Renal cortical epithelial cell (primary cell): ENCODE measurements at places on chromosomes 2 and 18. TPM values are rescaled to one million over a fixed set of nuclear protein-coding genes. Genes with fewer than 3 reads are reported as not detected.

FAM110C gene
- total RNA-seq: 24.7 and 31.4 TPM in 2 replicates

PROKR1 gene
- not detected in 2 replicates for total RNA-seq

ZSWIM2 gene
- not detected in 2 replicates for total RNA-seq

DYNAP gene
- not detected in 2 replicates for total RNA-seq

GPR35 gene
- total RNA-seq: 1.6 TPM in 1 of 2 replicates, not detected in the other

POTEI gene
- total RNA-seq: not detected in 2 replicates

SKOR2 gene
- total RNA-seq: not detected in 2 replicates

EPB41L3 gene
- 40.8 and 54.0 TPM in 2 replicates for total RNA-seq

EMX1 gene
- 0.35 and 5.3 TPM in 2 replicates for total RNA-seq

SERPINB2 gene
- total RNA-seq: 0.17 TPM in 1 of 2 replicates, not detected in the other

PAX8 gene
- 86.5 and 273 TPM in 2 replicates for total RNA-seq

SPR gene
- 51.7 and 62.2 TPM in 2 replicates for total RNA-seq

VWC2L gene
- total RNA-seq: 0.15 TPM in 1 of 2 replicates, not detected in the other

APOB gene
- total RNA-seq: 0.50 TPM in 1 of 2 replicates, not detected in the other

BUB1 gene
- 2.2 and 23.4 TPM in 2 replicates for total RNA-seq

CNGA3 gene
- not detected in 2 replicates for total RNA-seq

MOB1A gene
- total RNA-seq: 147 and 189 TPM in 2 replicates

GDF7 gene
- 0.69 and 3.2 TPM in 2 replicates for total RNA-seq

TEKT4 gene
- 0.10 TPM in 1 of 2 replicates, not detected in the other for total RNA-seq
